Stimulated activated CD8-positive, alpha-beta memory T cell treated with anti-CD3 and anti-CD28 coated beads, Interleukin-15, amount 100 ng/mL, for 4 hours (primary cell): ENCODE measurements at places on chromosomes 13 and 19.
A peak's percentile ranks its signal among the peaks of the same experiment; 100 is the strongest.

DNA sequence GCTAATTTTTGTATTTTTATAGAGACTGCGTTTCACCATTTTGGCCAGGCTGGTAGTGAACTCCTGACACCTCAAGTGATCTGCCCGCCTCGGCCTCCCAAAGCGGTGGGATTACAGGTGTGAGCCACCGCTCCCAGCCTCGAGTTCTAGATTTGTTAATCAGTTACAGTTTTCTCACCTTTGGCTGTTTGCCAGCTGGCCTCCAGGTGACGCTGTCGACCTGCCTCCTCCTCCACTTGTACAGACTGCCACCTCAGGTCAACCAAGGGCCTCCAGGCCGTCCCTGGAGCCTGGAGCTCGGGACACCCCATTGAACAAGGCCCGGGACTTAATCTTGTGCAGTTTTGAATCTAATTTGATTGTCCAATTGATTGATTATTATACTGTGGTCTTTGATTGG lies 45.5 kb downstream of the IER2 start:
- no peak for DNase-seq

DNA sequence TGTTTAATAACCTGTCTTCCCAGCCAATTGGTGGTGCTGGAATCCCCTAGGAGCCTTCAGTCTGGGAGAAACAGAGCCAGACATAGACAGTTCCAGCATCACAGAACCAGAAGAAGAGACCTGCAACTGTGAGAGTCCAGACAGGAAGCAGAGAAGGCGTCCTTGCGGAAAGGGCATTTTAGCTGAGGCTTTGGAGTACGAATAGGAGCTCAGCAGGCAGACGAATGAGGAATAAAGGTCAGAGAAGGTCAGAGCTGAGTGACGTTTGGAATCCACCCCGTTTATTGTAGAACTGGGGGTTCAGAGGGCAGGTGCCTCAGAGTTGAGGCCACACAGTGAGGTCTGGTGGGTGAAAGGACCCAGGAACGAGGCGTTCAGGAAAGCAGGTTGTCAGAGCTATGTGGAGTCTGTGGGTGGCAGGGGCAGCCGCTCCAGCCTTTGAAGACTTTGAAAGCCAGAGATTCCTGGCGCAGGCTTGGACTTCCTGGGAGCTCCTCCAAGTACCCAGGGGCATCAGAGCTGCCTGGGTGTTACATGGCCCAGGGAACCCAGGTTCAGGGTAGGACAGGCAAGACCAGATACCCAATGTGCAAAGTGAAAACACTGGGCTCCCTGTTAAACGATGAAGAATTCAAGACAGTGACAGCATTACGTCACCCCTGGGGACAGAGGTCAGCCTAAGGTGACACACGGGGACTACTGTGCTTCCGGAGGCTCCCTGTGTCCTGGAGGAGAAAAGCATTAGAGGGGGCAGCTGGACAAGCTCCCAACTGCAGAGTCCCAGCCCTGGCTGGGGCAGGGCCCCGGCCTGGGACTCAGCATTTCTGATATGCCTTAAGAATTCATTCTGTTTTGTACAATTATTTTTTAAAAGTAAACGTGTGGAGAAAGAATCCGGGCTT lies 5.5 kb downstream of the ARRDC2 start:
- no peak for DNase-seq

- DNase-seq, result no peak
Measured at GRCh38 chr13:113862931-113863523, 849 bp downstream of the GAS6 start.

DNA sequence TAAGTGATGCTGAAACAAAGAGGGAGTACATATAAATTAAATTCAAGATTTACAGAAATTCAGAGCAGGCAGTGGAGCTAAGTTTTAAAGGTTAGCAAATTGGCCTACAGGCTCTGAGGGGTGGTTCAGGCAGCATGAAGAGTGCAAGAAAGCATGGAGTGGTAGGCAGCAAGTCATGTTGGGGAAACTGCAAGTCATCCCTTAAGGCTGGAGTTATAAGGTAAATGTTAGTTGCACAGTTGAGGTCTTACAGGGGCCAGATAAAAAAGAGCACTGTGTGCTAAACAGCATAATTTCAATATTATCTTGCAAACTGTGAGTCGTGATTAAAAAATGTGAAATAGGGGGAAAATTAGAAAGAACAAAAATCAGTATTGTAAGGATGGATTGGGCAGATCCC lies 106.2 kb downstream of the VWA8 start:
- DNase-seq, result no peak

DNA sequence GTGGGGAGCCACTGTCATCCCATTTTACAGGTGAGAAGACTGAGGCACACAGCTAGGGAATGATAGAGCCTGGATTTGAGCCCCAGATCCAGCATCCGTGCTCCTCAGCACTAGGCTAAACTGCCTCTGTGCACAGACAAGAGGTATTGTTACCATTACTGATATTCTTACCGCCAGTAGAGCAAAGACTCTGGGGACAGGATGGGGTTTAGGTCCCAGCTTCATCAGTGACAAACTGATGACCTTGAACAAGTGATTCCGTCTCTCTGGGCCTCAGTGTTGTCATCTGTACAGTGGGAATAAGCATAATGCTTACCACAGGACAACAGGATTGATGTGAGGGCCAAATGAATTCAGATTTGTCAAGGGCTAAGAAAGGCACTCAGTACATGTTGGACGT lies 16.5 kb downstream of the AXL start:
- no peak for DNase-seq

- DNase-seq, result no peak
Measured at GRCh38 chr13:81080911-81081454, 740.1 kb upstream of the SPRY2 start.

DNA sequence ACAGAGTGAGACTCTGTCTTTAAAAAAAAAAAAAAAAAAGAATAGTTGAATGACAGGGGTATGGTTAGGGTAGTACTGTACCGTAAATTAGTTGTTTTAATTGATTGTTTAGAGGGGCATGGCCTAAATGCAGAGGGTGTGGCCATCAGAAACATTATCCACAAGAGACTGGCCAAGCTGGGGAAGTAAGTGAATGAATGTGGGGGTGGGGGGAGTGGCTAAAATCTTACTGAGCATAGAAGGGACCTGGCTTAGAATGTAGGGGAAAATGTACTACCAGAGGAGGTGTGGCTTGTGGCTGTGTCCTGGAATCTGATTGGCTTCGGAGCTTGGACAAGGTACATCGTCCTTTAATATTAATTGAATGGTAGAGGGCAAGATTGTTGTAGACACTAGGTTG lies 3.8 kb downstream of the BCL2L12 start:
- no peak for DNase-seq

- DNase-seq, result no peak
Measured at GRCh38 chr13:112898621-112899280, 70.3 kb upstream of the MCF2L start.

GRCh38 chr13:107678075-107678689 lies 537.2 kb downstream of the LIG4 start:
- DNase-seq, result no peak

GRCh38 chr19:57465680-57466381 lies 8.9 kb upstream of the VN1R1 start:
- DNase-seq, result no peak

- no peak for DNase-seq
Measured at GRCh38 chr13:95535243-95535642, 17.3 kb upstream of the CLDN10 start.

DNA sequence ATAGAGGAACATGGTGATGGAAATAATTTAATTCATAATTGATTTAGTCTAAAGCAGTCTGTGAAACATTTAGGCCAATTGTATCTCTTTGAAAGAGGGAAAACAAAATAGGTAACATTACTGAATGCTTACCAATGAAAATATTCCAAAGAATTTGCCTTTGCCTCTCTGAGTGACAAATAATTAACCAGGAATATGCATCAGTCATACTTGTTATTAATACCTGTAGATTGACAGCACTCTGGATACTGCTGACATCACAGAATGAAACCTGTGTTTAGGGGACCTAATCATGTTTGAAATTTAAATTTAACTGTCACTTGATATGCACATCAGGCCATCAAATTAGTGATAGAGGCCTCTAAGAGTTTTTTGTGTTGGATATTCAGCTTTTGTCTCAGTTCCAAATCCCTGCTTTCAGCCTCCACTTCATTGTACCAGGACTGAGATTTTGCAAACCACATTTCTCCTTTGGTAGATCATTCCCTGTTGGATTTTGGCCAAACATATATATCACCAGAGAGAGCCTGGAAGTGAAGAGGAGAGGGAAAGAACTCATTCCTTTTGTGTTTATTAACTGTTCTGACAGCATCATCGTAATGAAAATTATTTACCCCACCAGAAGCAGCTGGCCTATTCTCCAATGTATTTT lies 64.8 kb upstream of the KLHL1 start:
- no peak for DNase-seq

GRCh38 chr19:41595258-41595889 lies 19.4 kb downstream of the CEACAM21 start:
- peak; percentile 37 for DNase-seq
